ENCODE measurements at places on chromosomes 12 and 14. TPM values are rescaled to one million over a fixed set of nuclear protein-coding genes. Genes with fewer than 3 reads are reported as not detected.

DNA sequence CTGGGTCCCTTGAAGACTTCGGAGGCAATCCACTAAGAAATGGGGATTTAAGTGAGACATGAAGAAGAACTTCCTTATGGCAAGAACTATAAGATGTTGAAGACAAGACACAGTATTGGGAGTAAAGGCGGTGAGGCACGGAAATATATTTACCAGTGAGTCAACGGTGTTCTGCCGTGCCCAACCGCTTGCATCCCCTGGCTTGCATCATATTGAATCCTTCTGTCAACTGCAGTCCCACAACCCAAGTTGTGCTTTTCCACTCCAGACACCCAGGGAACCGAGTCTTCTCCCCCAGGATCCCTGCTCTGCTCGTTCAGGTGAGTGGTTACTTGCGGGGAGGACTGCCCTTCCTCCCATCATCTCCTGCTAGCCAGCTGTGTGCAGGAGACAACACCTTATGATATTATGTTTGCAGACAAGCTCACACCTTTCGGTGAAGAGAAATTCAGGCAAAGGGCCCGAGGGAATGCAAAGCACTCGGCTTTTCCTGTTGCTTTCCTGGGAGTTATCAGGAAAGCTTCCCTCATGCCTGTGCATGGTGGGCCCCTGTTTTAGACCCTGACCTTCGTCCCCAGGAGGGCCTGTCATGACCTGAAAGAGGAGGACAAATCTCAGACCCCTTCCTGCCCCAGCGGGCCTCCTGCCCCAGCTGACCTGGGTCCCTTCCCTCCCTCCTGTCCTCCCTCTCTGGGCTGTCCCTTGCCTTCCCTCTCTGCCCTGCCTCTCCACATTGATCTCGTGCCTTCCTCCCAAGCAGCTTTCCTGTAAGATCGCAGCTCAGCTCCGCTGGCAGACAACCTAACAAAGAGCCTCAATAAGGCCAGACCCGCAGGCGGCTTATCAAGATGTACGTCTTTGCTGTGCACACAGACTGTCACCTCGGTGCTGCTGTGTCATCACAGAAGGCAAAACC lies 4.3 kb upstream of the LRTM2 start:
- H3K36me3 ChIP-seq: no peaks in the 10 kb centered on the region
- peaks cover 51% of the 10 kb centered on the region for H3K27me3 ChIP-seq
- no peak for DNase-seq
- H3K4me1 ChIP-seq: no peaks in the 10 kb centered on the region
- H3K27ac ChIP-seq: no peak overlapping the region

DNA sequence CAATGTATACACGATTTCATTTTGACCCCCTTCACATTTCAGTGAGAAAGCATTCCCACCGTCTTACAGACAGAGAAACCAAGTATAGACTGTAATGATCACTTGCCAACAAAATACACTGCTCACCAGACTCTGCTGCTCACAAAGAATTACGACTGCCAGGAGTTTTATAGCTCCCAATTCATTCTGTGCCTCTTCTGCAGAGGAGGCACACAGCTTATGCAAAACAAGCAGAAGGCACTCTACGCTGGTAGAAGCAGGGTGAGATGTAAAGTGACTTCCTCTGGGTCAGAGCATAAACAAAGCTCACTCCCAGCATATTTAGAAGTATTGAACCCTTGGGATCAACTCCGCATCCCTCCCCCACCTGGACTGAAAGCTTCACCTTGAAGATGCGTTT lies 14.6 kb downstream of the SPTB start:
- H3K27me3 ChIP-seq: peaks cover 50% of the 10 kb centered on the region
- H3K4me1 ChIP-seq: no peaks in the 10 kb centered on the region
- H3K4me3 ChIP-seq: no peak overlapping the region
- no peak for DNase-seq

DNA sequence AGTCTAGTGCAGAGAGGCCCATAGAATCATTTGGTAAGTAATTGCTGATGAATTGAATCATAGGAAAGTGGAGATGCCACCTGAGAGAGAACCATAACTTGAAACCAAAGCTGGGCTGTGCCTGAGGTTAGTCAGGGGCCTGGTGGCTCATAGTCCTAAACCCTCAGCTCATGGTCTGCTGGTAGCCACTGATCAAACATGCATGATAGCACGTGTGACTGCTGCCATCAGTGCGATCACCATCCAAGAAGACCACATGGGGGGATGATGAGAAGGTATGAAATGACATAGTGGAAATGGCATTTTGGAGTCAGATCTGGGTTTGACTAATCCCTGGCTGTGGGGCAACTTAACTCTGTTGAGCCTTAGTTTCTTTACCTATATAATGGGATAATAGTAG lies 190.5 kb downstream of the CACNA1C start:
- DNase-seq: no peak
- no peaks in the 10 kb centered on the region for H3K4me1 ChIP-seq
- no peaks in the 10 kb centered on the region for H3K36me3 ChIP-seq
- H3K4me3 ChIP-seq: no peak overlapping the region
- H3K27ac ChIP-seq: no peak overlapping the region
- H3K27me3 ChIP-seq: peaks cover 33% of the 10 kb centered on the region

DNA sequence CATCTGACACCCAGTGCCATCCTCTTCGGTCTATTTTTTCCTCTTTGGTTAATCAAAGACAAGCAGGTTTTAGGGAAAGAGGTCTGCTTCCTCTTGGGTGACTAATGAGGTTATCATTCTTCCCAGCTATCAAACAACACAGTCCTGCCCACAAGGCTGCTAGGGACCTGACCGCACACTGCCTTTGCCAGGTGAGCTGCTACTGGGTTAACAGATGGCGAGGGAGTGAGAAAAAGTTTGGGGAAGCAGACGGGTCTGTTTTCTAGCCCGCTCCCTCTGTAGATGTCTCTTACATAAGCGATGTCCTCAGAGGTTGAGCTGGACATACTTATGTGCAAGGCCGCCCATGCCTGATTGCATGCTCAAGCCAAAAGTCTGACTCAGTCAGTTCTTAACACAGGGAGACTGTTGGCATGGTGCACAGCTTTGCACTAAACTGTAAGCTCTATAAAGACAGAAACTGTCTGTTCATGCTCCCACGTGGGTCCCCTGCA lies 94.1 kb downstream of the SLC15A4 start:
- peaks cover 15% of the 10 kb centered on the region for H3K27me3 ChIP-seq
- H3K4me1 ChIP-seq: 0 out of 2 replicates have a peak, but pooled peaks cover 9% of the 10 kb centered on the region
- no peak overlapping the region for H3K4me3 ChIP-seq

DNA sequence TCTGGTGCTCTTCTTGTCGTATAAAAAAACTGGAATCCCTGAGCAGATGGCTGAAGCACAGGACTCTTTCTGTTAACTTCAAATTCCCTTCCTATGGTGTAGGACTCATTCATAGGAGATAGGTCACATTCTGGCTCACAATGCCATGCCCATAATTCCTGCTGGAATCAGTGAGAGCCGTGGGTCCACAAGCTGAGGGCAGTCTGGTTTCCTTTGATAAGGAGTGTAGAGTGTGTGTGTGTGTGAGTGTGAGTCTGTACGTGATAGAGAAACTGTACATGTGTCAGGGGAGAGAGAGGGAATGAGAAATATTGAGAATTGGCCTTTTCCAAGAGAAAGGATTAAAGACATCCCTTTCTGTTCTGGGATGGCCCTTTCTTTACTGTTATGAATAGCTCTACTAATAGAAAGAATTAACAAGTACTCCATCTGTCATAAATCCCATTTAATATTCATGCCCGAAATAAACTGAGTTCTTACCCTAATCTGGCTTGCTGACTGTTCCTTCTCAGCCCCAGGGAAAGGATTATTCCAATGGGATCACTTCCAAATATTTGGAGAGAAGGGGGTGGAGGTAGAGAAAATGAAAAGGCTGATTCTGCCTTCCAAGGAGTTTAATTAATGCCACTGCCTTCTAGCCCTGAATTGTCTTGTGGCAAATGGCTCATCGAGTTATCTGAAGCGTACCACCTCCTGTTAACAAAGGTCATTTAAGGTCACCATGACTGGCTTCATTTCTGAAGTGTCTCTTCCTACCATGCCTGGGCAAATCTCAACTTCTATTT lies 79.0 kb downstream of the TMX1 start:
- no peaks in the 10 kb centered on the region for H3K36me3 ChIP-seq
- no peak overlapping the region for H3K4me3 ChIP-seq
- no peak overlapping the region for H3K27ac ChIP-seq
- DNase-seq: no peak

GRCh38 chr12:114682785-114683708 lies 928 bp downstream of the TBX3 start:
- peaks cover 27% of the 10 kb centered on the region for H3K4me1 ChIP-seq
- no peaks in the 10 kb centered on the region for H3K27me3 ChIP-seq
- peaks cover 46% of the 10 kb centered on the region for H3K36me3 ChIP-seq

GRCh38 chr12:33994857-33995808 lies 27.2 kb upstream of the ALG10 start:
- H3K36me3 ChIP-seq: no peaks in the 10 kb centered on the region
- no peak overlapping the region for H3K4me3 ChIP-seq
- no peaks in the 10 kb centered on the region for H3K27me3 ChIP-seq
- no peaks in the 10 kb centered on the region for H3K4me1 ChIP-seq
- no peak overlapping the region for H3K27ac ChIP-seq

The CD69 gene
- total RNA-seq: 0.75 TPM
